ENCODE measurements at places on chromosomes 1 and 21.

DNA sequence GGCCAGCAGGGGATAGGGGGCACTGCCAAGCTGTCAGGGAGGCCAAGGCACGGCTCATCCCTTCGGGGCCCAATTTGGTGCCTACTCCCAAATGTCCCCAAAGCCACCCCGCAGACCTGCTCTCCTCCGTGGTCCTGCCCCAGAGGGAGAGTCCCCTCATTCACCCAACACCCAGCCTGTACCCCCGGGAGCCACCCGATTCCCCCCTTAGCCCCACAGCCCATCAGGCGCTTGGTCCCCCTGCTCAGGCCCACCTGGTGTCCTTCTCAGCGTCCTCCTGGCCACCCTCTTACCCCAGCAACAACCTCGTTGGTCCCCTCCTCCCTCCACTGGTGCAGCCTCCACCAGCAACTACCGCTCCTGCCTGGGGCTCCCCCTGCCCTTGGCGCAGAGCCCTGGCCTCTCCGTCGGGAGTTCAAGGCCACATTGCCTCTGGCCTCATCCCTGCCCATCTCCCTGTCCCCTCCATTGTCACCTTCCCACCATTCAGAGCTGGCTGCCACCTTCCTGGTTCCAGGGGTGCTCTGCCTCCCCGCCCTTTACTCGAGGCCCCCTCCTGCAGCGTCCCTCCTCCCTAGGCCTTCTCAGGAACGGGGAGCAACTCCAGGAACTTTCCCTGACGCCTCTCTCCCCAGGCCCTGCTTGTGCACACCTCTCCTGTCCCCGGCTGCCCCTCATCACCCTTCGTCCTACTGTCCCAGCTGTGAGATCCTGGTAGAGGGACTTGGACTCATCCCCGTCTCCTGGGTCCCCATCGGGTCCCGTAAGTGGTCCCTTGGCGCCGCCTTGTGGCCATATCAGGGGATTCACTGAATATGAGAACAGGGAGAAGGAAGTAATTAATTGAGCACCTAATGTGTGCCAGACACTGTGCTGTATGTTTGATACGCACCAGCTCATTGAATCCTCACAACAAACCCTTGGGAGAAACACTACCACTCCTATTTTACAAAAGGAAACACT, 73.9 kb downstream of the RAP1GAP start:
- peak; percentile 78 for DNase-seq

GRCh38 chr21:44989537-44989886, 49.7 kb downstream of the SLX9 start:
- DNase-seq: no peak

GRCh38 chr21:46223217-46223616, 5.4 kb downstream of the LSS start:
- DNase-seq: no peak

GRCh38 chr1:167095368-167095767, 1.5 kb downstream of the STYXL2 start:
- no peak for DNase-seq

DNA sequence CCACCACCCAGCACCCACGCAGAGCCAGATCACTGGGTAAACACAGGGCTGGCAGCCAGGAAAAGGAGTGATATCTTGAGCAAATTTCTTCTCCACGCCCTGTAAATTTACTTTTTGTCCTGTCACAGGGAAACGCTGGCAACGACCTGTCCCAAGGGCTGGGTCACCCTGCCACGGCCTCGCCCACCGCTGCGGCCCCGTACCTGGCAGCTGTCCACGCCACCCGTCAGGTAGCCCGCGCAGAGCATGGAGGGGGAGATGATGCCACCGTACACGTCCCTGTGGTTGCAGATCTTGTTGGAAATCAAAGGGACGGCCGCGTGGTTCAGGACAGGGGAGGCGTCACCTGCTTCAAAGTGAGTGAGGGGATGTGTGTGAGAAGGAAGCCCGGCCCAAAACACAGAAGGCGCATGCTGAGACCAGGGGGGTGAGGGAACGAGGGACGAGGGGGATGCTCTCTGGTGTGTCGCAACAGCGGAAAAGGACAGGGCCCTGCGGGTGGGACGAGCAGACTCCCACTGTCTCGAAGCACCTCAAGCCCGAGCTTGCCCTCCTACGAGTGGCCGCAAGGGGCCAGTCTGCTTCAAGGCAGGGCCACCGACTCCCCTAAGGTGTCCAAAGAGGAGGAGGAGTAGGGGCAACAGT, 10.1 kb upstream of the TFF1 start:
- DNase-seq: peak; percentile 25

- no peak for DNase-seq
Measured at GRCh38 chr1:197998110-197998509, 80.9 kb downstream of the LHX9 start.

DNA sequence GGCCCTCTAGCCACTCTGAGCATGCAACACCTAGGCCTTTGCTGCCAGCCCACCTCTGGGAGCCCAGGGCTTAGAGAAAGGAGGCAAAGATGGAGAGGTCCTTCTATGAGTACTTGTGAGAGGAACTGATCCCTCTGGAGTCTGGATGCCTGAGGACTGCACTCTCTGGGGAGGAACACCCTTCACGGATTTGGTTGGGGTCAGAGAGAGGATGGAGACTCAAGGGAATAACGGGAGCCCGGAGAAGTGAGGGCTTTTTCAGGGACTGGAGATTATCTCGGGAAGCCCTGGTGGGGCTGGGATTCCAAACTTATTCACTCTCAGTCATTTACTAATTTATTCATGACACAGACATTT, 413 bp upstream of the C1orf232 start:
- no peak for DNase-seq

DNA sequence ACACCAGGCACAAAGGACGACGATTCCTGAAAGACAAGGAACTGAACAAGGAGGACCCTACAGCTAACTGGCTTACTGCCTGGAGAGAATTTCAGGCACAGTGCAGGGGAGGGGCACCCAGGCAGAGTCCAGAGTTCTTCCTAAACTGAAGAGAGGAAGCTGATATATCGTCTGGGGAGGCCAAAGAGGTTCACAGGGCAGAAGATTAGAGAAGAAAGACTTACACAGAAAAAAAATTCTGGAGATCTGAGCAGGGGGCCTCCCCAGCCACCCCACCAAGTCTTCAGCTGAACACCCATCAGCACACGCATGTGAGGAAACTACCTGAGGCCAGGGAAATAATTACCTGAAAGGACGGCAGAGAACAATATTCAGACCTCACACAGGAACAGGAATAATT, 24.6 kb downstream of the SORT1 start:
- DNase-seq: peak; percentile 21

GRCh38 chr1:53738205-53739108, 507 bp downstream of the GLIS1 start:
- DNase-seq: no peak

GRCh38 chr1:56120021-56120420, 459.3 kb downstream of the PLPP3 start:
- no peak for DNase-seq

DNA sequence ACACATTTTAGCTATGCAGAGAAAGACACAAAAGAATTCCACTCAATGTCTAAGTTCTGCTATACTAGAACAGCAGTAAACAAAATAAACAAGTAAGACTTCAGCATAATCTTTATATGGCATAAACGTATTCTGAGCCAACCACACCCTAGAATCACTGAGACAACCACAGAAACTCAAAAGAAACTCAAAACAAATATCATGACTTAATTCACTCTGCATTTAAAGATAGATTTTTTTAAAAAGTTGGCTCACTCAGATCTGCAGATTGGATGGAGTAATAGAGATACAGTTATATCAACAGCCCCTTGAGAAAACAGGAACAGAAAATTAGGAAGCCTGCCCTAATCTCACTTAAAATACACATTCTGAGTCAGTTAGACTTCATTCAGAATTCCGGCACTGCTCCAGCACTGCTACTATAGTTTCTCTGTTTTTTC, 95.0 kb downstream of the COL24A1 start:
- DNase-seq: peak; percentile 73

DNA sequence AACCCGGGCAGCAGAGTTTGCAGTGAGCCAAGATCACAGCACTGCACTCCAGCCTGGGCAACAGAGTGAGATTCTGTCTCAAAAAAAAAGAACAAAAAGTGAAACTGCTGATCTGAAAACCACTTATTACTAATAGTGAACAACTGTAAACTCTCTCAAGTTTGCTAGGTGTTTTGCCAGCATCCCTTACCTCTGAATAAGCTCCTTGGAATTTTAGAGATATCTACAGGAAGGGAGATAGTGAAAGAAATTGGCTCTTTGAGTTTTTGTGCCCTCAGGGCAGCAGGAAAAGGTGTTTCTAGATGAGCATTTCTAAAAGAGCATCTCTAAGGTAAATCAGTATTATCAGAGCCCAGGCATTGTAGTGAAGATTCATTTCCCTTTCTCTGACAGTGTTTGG, 27.1 kb downstream of the PARK7 start:
- DNase-seq: no peak

GRCh38 chr1:45870500-45870899, 67.1 kb downstream of the MAST2 start:
- DNase-seq: no peak

- DNase-seq: no peak
Measured at GRCh38 chr1:64483731-64484414, 13.9 kb downstream of the CACHD1 start.

GRCh38 chr1:151809985-151810556, 4.9 kb upstream of the LINGO4 start:
- no peak for DNase-seq

DNA sequence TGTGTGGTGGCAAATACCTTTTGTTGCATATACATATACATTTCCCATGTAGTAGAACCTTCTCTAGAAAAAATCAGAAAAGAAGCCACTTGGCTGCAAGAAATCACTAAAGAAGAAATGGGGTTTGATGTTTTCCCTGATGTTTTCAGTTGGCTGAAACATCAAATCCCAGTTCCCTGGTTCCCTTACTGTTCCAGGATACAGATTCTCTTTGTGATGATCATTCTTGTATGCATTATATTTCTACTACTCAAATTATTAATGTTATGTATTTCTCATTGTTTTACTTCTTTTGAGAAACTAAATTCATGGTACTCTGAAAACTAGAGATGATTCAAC, 7.6 kb downstream of the RNU1-2 start:
- DNase-seq: no peak

DNA sequence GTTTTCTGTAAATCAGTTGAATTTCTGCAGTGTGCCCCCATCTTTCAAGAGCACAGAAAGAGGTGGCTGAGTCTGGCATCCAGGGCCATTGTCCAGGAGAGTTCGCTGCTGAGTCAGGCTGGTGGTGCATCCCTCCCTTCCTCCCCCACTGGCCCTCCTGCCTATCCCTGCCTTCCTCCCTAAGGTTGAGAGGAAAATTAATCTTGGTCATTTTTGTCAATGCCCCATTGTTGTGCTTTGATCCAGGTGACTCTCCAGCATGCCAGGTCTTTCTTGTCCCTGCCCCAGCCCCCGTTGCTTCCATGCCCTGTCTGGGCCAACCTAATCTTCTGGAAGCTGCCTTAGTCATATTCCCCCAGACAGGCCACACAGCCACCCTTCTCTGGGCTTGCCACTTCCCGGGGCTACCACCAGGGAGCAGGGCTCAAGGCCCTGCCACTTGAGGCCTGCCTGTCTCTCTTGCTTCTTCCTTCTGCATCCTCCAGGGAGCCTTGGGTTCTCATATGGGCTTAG, 26.6 kb downstream of the PROK1 start:
- DNase-seq: no peak

DNA sequence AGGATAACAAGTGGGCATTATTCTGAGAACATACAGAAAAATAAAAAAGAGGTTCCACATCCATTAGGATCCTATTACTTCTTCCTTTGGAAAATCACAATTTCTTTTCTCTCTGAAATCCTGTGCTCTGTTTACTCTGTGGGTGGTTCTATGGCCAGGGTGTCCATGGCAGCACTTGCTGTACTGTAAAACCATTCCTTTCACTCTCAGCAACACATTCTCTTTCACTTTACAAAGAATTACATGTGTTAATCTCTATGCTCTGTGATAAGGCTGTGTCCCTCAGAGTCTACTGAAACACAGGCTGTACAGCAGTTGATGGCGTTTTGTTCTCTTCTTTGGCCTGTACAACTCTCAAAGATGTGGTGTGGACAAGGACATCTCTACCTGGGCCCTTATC, 524.1 kb downstream of the PTBP2 start:
- peak; percentile 54 for DNase-seq

GRCh38 chr1:238104752-238105151, 214.0 kb upstream of the ZP4 start:
- DNase-seq: no peak

DNA sequence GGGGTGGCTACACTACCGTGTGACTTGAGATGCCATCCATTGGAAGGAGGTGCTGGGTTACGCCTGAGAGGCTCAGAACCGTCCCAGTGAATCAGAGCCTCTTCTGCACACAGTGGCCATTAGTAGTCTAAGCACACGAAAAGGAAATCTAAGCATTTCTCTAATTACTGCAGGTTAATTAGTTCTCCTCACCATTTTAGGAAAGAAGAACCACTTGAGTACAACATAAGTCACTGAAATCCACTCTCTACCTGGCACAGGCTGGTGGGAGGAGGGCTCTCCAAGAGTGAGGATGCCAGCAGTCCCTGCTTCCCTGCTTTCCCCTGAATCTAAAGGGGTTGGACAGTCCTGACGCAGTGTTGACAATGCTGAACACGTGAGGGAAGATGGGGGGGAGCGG, 606.3 kb downstream of the NPHP4 start:
- DNase-seq: no peak

- no peak for DNase-seq
Measured at GRCh38 chr1:2791027-2791760, 10.3 kb downstream of the TTC34 start.

GRCh38 chr21:44294391-44295162, 5.3 kb upstream of the PFKL start:
- peak; percentile 44 for DNase-seq

DNA sequence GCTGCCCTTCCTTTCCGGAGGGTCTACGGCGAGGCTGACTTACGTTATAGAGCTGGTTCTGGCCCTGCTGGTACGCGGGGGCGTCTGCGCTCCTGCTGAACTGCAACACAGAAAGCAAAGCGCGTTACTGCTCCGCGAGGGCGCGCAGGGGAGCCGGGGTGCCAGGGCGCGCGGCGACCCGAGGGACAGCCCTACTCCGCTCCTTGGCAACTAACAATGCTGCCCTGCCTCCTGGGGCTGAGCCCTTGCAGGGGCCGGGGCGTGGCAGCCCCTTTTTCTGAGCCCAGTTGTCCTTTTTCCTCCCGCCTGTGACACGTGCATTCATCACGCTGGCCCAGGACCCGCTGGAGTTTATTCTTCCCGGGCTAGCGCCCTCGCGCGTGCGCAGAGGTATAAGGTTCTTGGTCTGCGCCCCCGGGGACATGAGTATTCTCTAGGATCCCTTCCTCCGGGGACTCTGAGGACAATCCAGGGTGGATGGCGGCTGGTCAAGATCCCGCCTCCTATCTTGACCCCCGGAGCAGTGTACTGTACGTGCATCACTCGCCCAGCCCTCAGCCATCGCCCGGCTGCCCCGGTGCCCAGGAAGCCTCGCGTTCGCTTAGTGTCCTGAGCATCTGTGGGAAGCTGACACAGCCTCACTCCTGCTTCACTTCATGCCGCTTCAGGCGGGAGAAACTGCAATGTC, 78.9 kb downstream of the CD247 start:
- DNase-seq: peak; percentile 56

All from OCI-M1 (cell line).